ENCODE measurements at places on chromosomes 4 and X.
A peak's percentile ranks its signal among the peaks of the same experiment; 100 is the strongest.

DNA sequence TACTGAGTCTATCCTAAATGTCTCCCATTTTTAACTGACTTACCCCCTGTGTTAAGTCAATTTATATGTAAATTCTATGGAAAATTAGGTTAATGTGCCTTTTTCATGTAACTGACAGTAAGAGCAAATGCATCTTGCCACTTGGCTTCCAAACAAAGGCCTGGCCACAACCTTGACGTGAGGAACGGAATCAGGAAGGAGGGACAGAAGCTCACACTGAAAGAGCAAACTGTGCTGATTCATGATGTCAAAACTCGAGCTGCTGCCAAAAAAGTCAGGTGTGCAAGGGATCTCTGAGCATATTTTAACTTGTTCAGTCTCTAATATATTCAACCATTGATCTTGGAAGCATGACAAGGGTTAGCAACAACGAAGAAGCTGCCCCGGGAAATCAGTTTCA lies 35.8 kb downstream of the GPM6A start:
- no peak for DNase-seq

- no peak for DNase-seq
Observed at GRCh38 chr4:61520681-61521160, 320.6 kb downstream of the ADGRL3 start.

DNA sequence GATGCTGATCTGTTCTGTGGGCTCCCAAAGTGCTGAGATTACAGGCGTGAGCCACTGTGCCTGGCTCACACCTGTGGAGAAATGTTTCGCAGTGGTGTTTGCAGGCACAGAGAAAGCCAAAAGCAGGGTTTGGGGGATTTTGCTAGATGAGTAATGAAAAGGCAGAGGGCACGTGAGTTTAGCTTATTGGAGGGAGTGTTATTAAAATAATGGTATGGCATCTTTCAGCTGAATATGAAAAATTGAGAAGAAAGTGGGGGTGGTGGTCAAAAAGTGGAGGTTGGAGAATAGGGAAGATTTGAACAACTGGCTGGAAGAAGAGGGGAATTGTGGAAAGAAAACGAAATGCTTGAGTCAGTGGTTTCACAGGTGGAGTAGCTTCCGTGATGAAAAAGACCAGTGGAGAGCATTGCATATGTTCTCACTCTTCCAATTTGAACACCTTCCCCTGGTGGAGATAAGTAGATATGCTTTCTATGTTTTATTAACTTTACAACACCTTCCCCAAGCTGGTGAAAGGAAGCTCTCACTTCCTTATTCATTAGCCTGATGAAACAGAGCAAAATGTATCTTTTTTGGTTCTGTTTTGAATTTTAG lies 1.1 kb upstream of the CHST7 start:
- DNase-seq: no peak

GRCh38 chr4:158884280-158884679 lies 115.5 kb downstream of the FNIP2 start:
- DNase-seq: no peak

GRCh38 chrX:23478561-23478960 lies 143.9 kb downstream of the PTCHD1 start:
- no peak for DNase-seq

- no peak for DNase-seq
Observed at GRCh38 chr4:78781924-78782323, 5.8 kb downstream of the BMP2K start.

- no peak for DNase-seq
Observed at GRCh38 chr4:141347684-141348083, 127.0 kb downstream of the ZNF330 start.

GRCh38 chr4:15063341-15063740 lies 61.1 kb downstream of the CPEB2 start:
- DNase-seq: no peak

GRCh38 chr4:4595252-4595651 lies 53.4 kb upstream of the STX18 start:
- DNase-seq: no peak

- no peak for DNase-seq
Observed at GRCh38 chr4:10963958-10964703, 279.6 kb upstream of the CLNK start.

DNA sequence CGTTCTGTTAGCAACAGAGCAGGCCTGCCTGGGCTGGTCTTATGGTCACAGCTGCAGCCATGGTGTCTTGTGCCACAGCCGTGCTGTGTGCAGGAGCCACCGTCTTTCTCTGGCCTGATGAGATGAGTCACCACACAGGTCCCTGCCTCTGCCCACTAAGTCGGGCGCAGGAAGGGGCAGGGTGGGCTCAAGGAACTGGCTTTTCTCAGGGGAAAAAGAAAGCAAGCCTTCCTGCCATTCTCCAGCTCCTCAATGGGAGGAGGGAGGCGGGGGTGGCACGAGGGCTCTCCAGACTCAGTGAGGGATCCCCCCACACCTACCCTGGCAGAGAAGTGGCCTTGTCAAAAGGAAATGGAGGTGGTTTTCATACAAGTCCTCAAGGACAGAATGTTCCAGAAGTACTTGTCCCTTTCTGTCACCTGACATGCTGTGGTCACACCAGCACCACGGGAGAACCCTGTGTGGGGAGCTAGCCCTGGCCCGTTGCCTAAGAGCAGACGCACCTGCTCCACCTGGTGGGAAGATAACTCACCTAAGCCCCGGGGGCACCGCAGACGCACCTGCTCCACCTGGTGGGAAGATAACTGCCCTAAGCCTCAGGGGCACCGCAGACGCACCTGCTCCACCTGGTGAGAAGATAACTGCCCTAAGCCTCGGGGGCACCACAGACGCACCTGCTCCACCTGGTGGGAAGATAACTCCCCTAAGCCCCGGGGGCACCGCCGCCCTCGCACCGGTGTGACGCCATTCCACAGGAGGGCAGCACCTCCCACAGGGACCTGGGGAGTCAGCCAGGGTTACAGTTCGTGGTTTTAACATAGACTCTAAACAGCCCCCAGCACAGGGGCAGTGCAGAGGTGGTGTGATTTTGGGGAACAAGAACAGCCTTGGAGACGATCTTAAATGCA lies 18.5 kb downstream of the UVSSA start:
- DNase-seq: no peak

DNA sequence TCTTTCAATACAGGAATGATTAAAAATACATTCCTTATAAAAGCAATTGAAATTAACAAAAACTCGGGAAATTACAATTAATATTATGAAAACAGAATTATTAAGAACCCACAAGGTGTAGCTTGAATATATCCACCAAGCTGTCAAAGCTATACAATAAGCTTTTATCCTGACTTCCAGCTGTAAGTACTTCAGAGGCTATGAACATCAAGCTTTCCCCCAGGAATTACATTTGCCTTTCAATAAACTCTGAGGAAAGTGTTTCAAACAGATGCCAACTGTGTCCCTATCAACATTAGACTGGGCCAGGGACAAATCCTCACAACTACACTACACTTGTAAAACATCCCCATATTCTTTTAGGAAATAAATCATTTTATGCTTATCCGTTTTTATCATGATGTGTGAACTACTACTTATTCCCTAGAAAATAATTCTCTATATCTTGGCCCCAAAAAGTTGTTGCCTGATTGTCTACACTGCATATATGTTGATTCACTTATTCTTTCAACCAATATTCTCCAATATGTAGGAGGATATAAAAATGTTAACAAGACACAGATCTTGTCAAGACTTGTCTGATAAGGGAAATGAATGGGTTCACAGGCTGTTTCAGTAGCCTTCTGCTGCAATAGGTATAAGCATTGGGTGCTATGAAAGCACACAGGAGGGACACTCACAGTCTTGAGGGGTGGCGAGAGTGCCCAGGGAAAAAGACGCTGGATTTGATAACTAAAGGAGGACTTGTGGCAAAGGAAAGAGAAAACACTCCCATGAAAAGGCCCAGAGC lies 494.1 kb downstream of the CENPC start:
- no peak for DNase-seq

DNA sequence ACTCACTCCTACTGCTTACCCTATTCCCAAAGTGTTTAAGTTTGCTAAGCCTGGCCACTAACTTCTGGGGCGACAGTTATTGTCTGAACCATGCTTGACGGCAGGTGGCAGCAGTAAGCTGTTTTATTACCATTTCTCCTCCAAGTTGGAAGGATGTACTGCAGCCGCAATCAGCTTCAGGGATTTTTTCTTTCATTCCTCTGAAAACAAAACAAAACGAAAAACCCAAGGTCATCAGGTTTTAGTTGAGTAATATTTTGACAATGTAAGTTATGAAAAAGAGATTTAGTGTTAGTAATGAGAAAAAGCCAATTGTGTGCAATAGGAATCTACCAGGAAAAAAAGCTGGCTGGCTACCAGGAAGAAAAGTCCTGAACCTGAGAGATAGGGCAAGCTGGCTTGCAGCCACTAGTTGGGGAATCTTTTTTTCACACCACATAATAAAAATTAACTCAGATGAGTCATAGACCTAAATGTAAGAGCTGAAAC lies 13.2 kb upstream of the RAB9B start:
- DNase-seq: peak; percentile 25

DNA sequence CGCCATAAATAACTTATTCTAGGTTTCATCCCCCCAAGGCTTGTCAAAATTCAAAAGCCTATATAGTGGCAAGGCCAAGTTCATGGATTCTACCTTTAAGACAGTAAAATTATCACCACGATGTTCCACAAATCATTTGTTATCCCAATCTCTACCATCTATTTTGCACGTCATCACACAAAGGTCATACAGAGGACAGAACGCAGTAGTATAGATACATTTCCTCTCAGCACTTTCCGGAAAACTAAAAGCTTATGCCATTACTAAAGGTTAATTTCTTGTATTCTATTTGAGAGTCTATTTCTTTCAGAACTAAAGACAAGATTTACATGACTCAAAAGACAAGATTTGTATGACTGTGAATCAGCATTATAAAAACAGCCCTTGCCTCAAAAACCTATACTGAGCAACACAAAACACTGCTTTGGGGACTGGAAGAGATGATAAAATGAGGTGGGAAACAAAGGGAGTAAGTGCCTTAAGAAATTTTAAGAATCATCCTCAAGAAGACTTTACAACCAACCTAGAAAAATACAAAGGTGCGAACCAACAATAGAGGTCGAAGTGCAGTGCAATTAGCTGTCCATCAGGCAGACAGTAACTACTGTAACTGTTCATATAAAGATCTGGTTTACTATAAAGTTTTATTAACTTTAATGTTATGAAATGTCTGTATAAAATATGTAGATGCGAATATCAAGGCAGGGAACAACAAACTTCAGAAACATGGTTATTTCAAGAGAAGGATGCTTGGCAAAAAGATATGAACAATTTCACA lies 7.6 kb downstream of the UBE2D3 start:
- no peak for DNase-seq

DNA sequence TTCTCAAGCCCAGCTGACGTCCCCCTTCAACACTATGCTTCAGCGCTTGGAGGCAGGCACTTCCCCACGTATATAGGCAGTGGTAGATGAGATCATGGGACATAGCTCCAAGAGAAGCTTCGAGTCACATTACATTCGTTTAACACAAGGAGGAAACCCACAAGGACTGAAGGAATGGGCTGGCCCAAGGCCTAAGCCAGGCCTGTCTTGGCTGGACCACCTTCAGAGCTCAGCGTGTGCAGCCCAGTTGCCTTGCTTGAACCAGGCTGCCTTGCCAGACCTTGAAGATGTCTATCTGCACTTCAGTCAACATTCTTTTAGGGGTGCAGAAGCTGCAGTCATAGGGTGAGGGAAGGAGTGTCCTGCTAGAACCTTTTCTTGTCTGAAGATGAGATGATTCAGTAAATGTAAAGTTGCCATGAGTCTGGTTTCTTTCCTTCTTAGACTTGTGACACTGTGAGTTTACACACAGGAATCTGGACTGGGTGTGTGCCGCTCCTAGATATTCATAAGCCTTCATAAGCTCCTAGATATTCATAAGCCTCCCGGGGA lies 144.1 kb upstream of the RBPJ start:
- no peak for DNase-seq

GRCh38 chrX:136828830-136829229 lies 48.1 kb upstream of the ARHGEF6 start:
- no peak for DNase-seq

DNA sequence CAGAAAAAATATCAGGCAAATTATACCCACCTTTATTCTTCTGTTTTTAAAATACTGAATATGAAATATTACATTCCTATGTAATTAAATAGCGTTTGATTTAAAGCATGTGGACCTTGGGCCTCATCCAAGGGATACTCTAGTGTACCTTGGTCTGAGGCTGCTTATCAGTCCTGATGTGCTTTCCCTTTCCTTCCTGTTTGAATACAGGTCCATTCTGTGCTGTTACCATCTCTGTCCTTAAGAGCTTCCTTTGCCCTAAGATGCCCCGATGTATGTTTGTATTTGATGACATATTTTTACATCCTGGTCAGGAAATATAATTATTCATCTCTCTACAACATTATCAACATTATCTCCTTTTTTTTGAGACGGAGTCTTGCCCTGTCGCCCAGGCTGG lies 24.1 kb downstream of the FAT4 start:
- DNase-seq: no peak

DNA sequence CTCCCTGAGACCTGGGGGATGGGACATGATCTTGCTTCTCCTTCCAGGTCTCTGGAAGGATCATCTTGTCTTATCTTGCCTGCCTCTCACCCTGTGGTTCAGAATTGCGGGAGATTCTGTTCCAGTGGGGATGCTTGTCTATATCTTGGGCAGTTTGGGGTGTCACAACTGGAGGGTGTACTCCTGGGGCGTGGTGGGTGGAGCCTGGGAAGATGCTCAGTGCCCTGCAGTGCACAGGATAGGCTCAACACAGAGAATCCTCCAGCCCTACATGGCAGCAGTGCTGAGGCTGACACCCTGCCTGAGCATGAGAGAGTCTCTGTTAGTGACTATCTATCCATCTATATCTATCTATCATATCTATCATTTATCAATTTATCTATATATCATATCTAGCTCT lies 7.7 kb downstream of the P2RY8 start:
- DNase-seq: no peak

DNA sequence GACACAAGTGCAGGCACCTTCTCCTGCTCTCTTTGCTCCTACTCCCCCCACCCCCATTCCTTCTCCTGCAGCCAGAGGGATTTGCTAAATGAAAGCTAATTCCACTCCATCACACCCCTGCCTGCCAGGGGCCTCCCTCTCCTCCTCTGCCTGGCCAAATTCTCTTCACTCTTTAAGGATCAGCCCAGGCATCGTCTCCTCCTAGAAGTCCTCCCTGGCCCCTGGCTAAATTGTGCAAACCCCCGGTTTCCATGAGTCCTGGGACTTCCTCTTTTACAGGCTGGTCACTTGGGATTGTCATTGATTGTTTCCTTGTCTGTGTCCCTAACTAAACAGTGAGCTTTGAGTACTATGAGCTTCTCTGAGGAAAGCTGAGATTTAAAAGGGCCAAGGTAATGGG lies 8.7 kb upstream of the ABLIM2 start:
- no peak for DNase-seq

GRCh38 chr4:47668810-47669408 lies 169.0 kb downstream of the CORIN start:
- DNase-seq: no peak

DNA sequence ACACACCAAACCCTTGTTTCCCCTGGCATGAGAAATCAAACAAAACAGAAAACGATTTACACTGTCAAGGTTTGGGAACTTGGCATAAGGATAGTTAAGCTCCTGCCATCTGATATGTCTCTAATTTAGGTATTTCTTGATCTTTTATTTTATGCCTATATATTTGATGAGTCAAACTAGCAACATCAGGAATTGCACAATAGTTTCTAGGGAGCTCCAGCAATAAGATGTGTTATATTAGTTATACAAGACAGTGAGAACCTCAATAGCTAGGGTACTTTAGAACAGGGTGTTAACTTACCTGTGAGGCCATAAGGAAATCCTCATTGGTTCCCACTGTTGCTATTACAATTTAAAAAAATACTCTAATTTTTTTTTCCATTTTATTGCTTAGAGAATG lies 474.2 kb downstream of the GBA3 start:
- no peak for DNase-seq

- DNase-seq: no peak
Observed at GRCh38 chr4:102787096-102787881, 26.5 kb upstream of the MANBA start.

Measured in stimulated activated CD4-positive, alpha-beta T cell treated with anti-CD3 and anti-CD28 coated beads, TNF-alpha, amount 100 ng/mL, for 48 hours (primary cell).